WTC11 (cell line): ENCODE measurements at places on chromosomes 3 and 15.

- DNase-seq = no peak
Observed at GRCh38 chr15:49412797-49413196, 10.2 kb upstream of the FGF7 start.

DNA sequence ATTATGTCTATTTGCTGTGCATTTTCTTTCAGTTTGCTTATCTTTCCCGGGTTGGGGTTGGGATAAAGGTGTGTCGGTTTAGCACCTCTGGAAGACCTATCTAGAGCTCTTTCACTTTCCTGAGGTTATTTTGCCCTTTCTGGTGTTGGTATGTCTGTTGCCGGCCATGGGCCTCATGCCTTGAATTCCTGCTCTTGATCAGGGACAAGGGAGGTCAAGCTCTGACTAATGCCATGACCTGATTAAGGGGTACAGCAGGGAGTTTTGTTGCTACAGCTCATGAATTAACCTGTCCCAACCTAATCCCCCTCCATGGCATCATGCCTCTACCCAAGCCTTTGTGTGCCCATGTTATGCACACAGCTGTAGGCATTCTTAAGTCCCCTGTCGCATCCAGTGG is 70.5 kb upstream of the GOLGA6B start:
- no peak for DNase-seq

GRCh38 chr3:7254251-7254650 is 393.3 kb downstream of the GRM7 start:
- DNase-seq = no peak

DNA sequence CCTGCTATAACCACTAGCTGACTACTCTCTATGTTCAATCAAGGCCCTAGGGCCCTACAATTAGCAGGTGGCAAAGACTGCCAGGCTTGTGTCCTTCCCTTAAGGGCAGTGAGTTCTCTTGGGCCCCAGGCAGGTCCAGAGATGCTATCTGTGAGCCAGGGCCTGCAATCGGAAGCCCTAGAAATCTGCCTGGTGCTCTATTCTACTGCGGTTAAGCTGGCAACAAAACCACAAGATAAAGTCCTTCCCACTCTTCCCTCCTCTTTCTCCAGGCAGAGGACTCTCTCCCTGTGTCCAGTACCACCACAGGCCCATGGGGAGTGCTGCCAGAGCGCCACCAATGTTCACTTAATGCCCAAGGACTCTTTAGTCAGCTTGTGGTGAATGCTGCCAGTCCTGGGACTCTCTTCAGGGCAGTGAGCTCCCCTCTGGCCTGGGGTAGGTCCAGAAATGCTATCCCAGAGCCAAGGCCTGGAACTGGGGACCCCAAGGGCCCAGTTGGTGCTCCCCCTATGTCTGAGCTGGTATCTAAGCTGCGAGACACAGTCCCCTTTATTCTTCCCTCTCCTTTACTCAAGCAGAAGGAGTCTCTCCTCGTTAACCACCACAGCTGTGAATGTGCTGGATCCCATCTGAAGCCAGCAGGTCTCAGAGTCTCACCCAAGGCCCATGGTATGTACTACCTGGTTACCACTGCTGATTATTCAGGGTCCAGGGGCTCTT is 34.7 kb downstream of the XXYLT1 start:
- DNase-seq = no peak

DNA sequence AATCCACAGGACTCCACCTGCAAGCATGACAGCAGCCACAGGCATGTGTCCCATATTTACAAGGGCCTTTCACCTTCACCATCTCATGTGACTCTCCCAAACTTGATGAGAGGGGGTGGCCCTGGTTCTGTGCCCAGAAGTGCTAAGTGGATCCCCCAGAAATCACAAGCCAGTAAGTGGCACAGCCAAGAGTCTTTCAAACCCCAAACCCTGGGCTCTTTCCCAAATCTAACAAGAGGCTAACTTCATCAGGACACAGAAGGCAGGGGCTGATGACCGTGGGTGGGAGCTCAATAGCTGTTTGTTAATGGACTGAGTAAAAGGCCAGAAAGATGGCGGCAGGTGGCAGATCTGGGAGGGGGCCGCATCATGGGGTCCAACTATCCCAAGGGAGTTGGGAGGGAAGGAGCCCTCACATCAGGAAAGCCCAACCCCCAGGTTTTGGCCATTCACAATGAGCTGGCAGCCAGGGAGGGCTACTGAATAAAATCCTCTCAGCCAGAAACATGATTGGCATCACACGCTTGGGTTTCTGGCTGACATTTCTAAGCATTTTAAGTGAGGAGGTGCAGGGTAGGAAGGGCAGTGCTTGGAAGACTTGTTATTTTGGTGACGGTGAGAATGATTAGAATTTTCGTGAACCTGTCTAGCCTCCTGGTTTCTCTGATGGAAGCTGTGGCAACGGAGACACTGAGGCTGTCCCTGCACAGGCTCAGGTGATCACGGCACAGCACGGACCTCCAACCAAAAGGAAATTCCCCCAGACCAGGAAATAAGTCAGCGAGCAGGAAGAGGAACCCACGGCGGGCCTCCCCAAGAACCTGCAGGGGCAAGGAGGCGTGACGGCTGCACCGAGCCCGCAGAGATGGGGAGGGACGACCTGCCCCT is 109.3 kb downstream of the OXNAD1 start:
- no peak for DNase-seq
